Hematopoietic multipotent progenitor cell treated with erythropoietin and hydrocortisone succinate and interleukin-3 and kit ligand, for 4 days (in vitro differentiated cells): ENCODE measurements at places on chromosomes 6 and 20.
A peak's percentile ranks its signal among the peaks of the same experiment; 100 is the strongest.

DNA sequence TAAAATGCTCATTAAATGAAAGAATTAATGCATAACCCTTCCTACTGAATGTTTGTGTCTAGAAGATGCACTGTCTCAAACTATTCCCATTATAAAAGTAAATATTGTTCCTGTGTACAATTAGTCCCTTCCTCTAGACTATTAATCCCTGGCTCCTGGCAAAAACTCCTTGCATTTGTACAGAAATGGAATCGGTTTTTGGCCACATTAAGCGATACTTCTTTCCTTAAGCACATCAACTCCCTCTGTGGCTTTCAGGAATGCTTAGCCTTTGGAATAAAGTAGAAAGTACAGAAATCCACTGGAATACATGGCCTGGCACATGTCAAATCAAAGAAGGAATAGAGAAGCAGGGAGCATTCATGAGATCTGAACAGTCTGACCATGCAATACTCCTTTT lies 179.8 kb downstream of the GMPR start:
- no peak for DNase-seq

DNA sequence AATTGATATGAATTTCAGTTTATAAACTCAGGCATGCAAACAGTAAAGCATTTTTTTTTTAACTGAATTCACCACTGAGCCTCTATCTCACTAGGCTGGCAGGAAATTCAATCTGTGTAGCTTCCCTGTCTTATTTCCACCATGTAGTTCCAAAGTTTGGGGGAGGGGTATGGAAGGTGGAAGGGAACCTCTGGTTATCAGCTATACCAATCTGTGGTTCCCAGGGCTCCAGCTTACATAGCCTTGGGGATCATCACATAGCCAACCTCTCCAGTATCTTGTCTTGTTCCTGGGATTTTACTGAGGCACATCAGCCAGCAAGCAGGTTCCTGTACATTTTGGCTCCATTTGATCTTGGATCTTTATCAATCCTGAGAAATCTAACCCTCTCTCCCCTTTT lies 15.6 kb downstream of the RAD21L1 start:
- no peak for DNase-seq

DNA sequence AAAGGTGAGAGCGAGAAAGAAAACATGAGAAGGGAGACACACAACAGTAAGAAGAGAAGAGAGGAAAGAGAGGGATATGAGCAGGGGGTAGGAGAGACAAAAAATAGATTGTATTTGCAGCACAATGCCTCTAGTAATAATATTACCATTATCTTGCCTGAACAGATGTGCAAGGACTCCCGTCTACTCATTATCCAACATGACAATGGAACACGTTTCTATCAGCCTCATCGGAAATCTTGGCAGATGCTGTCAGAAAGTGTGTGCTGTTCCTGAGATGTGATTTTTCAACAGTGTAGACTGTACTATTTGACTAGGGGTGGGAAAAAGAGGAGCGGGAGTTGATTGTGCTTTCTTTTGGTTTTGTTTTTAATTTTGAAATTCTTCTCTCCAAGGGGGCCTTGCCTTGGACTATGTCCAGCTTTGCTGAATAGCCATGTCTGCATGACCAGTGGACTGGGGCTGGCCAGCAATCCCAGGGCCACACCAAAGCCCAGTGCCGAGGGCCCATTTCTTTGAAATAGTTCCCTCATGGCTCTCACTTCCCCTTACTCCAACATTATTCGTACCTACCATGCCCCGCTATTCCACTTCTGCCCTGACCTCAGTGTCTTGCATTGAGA lies 11.3 kb upstream of the TRAM2 start:
- DNase-seq = peak; percentile 36

DNA sequence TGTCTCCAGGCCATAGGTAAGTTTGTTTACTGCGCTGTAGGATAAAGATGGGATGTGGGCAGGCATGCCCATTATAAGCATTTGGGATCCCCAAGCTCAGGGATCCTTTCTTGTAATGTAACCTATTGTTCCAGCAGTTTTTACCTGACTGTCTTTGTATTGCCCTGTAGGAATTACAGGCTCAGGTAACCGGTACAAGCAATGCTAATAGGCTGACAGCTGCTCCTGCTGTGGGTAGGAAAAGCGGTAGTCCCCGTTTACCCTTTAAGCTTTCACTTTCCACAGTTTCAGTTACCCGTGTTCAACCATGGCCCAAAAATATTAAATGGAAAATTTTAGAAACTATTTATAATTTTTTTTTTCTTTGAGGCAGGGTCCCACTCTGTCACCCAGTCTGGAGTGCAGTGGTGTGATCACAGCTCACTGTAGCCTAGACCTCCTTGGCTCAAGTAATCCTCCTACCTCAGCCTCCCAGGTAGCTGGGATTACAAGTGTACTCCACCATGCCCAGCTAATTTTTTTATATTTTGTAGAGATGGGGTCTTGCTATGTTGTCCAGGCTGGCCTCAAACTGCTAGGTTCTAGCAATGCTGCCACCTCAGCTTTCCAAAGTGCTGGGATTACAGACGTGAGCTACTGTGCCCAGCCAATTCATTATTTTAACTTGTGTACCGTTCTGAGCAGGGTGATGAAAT lies 108.6 kb downstream of the CDYL start:
- no peak for DNase-seq

DNA sequence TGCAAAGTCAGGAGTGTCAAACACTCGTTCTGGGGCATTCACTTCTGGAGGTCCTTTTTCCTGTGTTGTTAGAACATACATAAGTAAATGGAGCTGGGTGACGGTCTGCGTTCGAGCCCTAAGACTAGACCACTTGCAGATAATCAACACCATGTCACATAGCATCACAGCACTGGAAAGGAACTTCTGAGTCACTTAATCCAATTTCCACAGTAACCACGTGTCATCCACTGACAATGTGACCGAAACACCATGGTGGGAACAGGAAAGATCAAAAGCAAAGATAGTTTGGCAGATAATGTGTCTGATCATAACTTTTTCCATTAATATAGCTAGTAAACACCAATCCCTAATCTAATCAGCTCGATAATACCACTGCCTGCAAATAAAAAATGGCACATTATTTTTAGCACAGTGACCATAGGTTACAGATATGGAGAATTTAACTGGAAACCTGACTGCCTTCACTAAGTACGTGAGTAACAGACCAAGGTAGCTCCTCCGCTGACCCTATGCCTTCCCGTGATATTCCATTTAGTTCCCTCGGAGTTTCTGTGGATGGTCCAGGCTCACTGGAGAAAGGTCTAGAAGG lies 34.8 kb downstream of the WRNIP1 start:
- peak; percentile 73 for DNase-seq

GRCh38 chr6:157594292-157594691 lies 213.3 kb downstream of the ZDHHC14 start:
- no peak for DNase-seq

DNA sequence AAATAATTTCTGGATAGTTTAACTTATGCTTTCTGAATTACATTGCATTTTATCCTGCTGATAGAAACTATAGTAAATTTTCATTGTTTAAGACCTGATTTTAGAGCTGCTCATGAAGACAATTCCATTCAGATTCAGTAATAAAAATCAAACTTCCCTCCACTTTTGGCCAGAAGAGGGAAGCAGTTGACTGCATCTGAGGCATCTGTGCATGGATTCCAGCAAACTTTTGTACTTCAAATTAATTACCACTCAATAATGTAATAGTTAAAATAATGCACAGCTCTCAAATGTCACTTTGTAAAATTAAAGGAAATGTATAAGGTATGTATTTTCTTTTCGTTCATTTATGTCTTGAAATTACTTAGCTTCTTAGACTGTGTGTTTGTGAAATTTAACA lies 64.2 kb upstream of the SLC35B3 start:
- peak; percentile 15 for DNase-seq

GRCh38 chr20:15742627-15743026 lies 830.6 kb downstream of the KIF16B start:
- DNase-seq = no peak

- DNase-seq = no peak
Measured at GRCh38 chr6:125968493-125968892, 11.9 kb downstream of the HINT3 start.

DNA sequence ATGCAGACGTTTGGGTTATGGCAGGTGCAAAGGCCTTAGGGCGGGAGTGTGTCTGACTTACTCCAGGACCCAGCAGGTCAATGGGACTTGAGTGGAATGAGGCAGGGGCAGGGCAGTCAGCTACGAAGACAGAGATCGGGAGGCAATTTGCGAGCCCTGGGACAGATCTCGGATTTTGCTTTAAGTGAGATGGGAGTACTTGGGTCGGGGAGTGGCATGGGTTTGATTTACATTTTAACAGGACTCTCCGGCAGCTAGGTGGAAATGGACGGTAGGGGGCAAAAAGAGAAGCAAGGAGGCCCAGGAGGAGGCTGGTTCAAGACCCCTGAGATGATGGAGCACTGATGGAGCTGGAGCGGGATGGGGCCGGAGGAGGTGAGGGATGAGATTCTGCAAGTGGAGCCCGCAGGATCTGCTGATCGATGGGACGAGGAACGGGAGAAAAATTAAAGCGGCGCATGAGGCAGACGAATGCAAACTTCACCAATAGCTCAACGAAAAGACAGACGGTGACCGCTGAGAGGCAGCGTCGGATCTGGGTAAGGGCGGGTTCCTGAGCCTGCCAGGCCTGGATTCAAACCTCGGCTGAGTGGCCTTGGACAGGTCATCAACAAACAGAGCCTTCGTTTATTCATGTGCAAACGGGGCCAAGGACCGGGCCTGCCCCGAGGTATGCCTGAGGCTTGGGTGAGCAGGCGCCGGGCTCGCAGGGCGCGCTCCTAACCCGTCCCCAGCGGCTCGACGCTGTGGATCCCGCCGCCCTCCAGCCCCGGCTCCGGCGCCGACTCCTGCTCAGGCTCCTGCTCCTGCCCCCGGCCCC lies 756 bp upstream of the RBCK1 start:
- DNase-seq = peak; percentile 89

DNA sequence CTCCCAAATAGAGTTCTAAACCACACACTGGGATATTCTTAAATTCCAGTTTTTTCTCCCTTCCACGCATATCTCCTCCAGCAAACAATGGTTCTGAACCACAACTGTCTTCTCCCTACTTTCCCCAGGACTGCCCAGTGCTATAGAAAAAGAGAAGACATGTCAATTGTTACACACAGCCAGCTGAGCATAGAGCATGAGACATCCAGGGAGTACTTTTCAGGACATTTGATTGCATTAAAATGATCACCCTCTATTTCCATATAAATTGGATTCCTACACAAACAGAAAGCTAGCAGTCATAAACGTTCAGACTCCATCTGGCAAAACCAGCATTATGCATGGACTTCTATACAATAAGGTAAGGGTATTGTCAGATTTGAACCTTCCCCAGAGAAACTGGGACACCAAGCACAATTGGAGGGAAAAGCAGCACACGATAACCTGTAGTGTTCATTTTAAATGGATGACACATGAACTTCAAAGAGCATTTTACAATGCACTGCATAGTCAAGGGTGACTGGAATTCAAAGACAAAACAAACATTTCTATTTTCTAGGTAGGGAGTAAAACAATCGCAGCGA lies 93.1 kb upstream of the HEY2 start:
- DNase-seq = no peak

DNA sequence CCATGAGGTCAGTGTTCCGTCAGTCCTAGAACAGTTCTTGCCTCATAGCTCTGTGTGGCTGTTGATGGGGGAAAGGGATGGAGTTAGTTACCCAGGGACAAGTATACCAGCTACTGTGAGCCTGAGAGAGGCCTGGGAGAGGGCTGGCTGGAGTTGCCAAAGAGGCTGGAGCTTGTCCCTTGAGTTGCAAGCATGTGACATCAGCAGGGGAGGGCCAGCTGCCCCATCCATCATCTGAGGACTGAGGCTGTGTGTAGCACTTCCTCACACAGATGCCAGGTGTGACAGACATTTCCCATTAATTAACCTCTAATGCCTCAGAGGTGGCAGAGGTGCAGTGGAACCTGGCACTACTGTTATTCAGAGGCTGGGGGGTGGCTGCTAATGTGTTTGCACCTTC lies 131.6 kb downstream of the PHACTR3 start:
- DNase-seq = no peak

DNA sequence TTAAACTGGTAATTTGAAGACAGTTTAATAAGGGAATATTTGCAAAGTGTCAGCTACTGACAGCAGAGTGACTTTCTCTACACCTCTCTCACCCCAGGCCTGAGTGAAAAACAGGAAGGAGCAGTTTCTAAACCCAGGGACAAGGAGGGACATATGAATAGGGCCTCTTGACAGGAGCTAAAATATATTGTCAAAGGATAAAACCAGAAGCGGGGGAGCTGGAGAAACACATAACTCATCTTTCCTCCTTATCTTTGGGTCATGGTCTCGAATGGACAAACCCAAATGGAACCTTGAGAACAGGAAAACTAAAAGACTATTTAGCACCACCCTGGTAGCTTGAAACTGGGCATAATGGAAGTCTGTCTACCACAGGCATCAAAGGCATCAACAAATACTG lies 197.5 kb upstream of the FOXA2 start:
- no peak for DNase-seq

DNA sequence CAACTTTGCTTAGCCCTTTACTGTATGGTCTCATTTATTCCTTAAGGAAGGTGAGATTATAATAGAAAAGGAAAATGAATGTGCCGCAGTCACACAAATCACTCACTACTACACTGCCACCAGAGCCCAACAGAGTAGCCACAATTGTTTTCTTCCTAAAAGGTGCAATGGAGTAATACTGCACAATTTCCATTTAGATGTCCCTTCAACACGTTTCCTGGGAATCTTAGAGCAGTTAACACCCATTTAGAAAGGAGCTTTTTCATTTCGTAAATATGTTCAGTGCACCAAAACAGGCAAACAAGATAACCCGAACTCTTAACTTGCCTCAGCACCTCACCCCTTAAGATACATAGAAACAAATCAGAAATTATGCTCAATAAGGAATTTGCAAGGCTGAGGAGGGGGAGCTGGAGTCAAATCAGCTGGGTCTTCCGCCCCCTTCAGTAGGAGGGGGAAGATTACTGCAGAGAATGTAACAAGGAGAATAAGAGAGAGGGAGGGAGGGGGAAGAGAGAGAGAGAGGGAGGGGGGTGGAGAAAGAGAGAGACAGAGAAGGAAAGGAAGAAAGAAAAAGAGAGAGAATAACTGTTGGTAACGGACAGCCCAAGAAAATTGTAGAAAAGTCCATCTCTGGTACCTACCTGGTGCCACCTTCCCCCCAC lies 155.5 kb downstream of the BCAS1 start:
- DNase-seq = peak; percentile 38

- no peak for DNase-seq
Measured at GRCh38 chr6:123677897-123678296, 41.1 kb upstream of the TRDN start.

DNA sequence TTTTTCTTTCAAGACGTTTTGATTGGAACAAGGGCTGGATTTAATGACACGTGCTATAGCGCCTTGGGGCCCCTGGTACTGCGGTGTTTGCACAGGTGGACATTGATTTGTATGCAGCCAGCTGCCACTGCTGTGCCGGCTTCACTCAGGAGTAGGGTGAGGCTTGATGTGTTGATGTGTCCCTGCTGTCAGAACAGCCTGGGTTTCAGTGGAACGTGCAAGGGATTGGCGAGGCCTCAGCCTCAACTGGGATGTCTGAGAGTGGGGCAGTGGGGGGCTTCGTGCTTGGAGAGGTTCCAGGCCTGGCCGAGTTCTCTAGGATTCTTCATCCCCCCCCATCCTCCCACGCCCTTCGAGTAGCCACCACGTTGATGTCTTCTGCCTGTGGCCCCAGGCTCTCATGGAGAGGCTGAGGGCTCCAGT lies 23.0 kb downstream of the PYGB start:
- no peak for DNase-seq

- DNase-seq = no peak
Measured at GRCh38 chr6:100456908-100457235, 7.8 kb downstream of the SIM1 start.

- no peak for DNase-seq
Measured at GRCh38 chr6:125236536-125237327, 65.0 kb downstream of the HDDC2 start.
